ENCODE measurements at places on chromosomes 3 and 15.

GRCh38 chr3:66276705-66277274 is 56.0 kb downstream of the SLC25A26 start:
- DNase-seq: peak; percentile 48

GRCh38 chr15:72540606-72541237 is 66.6 kb downstream of the ARIH1 start:
- DNase-seq: no peak

DNA sequence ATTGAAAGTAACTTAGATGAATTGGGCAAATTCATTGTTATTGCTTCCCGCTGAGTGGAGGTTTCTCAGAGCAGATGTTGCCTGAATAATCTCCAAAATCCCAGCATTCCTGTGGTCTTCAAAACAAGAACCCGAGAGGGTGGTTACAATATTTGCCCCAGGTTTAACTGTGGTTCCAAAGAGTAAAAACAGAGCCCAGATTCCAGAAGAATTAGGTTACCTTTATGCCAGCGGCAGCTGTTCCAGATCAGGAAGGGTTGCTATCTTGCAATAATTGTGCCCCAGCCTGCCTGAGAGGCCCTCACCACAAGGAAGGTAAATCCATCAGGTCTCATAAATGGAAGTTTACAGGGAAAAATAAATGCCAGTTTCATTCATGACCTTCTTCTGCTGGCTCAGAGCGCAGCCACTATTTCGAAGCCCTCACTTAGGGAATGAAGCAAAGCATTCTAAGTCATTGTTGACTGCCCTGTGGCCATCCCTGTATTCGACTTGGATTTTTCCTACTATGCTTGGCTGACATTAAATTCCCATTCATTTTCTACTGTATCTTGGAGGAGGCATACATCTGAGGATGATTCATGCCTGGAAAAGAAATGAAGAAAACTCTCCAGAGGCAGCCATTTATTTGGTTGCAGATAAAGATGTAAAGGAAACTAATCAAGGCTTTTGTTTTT is 54.6 kb downstream of the SSUH2 start:
- no peak for DNase-seq

DNA sequence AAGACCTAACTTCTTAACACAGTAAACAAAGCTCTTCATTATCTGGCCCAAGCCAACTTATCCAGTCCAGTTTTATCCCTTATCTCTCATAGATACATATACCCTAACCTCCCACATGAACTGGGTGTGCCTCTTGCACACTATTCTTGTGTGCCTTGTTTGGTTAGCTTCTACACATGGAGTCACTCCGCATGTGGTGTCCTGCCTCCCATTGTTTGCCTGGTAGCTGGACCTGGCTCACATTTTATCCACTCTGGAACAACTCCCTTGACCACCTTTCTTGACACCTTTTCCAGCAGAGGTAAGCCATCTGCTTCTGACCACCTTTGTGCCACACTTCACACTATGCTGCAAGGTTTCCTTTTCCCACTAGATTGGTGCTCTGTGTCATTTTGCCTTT is 15.2 kb downstream of the TIPARP start:
- DNase-seq: no peak

Data from substantia nigra (tissue), 51 donors.